ENCODE measurements at places on chromosomes 2 and 18. TPM values are rescaled to one million over a fixed set of nuclear protein-coding genes. Genes with fewer than 3 reads are reported as not detected.

The PDCD1 gene
- total RNA-seq = 0.58 TPM

The ACMSD gene
- 18.2 TPM for total RNA-seq

The VWC2L gene
- 0.35 TPM for total RNA-seq

The VWA3B gene
- 0.18 TPM for total RNA-seq

The FOXI3 gene
- total RNA-seq = 0.06 TPM

The ARPC2 gene
- 159 TPM for total RNA-seq

The GBX2 gene
- total RNA-seq = 0.35 TPM

The ICA1L gene
- total RNA-seq = 20.7 TPM
